ENCODE measurements at places on chromosomes 12 and 14.

GRCh38 chr12:65821336-65821735, 2.9 kb upstream of the HMGA2 start:
- DNase-seq, result no peak

GRCh38 chr14:90111895-90112534, 50.2 kb downstream of the KCNK13 start:
- DNase-seq, result no peak

DNA sequence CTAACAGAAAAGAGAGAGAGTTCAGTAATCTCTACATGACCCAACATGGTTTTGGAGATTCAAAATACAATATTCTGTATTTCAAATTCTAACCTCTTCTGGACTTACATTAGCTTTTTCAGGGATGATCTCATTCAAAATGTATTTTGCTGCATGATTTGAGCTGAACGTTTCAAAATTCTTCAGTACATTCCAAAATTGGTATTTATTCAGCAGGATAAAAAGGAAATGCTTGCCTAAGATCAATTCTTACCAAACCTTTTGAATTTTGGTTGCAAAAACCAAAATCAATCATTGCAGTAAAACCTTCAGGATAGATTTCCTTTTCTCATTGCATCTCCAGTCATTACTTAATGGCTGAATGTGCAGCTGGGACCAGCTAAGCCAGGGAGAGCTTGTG, 1761.3 kb upstream of the SEL1L start:
- no peak for DNase-seq

DNA sequence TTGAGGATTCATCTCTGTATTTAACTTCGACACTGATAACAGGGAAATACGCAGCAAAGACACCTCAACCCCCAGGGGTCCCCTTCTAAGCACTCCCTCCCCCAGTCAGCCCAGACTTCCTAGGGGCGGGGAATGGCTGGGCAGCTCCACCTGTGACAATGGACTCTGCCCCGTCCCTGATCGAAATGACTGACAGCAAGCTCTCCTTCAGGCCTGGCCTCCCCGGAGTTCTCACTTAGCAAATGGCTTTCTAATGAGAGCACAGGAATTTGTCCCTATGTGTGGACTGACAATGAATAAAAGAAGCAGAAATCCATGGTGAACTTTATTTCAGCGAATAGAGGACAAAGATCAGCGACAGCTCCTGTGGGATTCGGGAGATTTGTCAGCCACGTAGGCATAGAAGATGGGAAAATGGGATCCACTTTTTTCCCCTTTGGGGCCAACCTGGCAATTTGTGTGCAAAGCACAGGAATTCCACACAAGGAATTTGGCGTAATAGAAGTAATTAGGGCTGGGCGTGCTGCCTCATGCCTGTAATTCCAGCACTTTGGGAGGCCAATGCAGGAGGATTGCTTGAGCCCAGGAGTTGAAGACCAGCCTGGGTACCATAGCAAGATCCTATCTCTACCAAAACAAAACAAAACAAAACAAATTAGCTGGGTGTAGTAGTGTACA, 63.8 kb downstream of the TNFAIP2 start:
- DNase-seq, result no peak

- DNase-seq, result no peak
Measured at GRCh38 chr12:124537525-124538193, 29.8 kb downstream of the NCOR2 start.

- peak; percentile 5 for DNase-seq
Measured at GRCh38 chr12:109393437-109394345, 46.0 kb downstream of the MYO1H start.

Measured in stimulated activated CD4-positive, alpha-beta T cell treated with anti-CD3 and anti-CD28 coated beads, Interleukin-12 subunit alpha, Interleukin-12 subunit beta, amount 100 ng/mL, for 24 hours (primary cell).